Brain (organoid and tissue), 16 donors: ENCODE measurements at places on chromosomes 5 and 9. TPM values are rescaled to one million over a fixed set of nuclear protein-coding genes. Genes with fewer than 3 reads are reported as not detected.

GRCh38 chr5:9642621-9643020, 12.5 kb upstream of the TAS2R1 start:
- peak; percentile 40 for DNase-seq

The PKD2L2 gene
- not detected for polyA plus RNA-seq

The PTPN3 gene
- 8.2 TPM for polyA plus RNA-seq

DNA sequence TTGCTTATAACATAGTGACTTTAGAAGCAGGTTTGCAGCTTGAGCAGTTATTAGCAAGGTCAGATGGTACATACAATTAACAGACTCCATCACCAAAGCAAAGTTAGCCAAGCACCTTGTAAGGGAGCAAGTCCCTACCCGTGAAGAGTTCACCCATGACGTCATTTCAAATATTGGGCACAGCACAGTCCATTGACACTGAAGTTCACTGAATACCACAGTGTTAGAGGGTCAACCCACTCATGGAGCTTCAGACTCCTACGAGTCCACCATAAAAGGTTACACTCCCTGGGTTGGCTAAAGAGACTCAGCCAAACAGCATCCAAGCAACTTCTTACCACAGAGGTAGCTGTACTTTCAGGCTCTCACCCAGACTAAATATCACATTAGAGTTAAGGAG, 77.5 kb downstream of the GALNT10 start:
- DNase-seq = no peak

The SLC25A2 gene
- not detected for polyA plus RNA-seq

The FOXD4L3 gene
- not detected for polyA plus RNA-seq
